ENCODE measurements at places on chromosomes 2 and 18. TPM values are rescaled to one million over a fixed set of nuclear protein-coding genes. Genes with fewer than 3 reads are reported as not detected.

- no peak for DNase-seq
These were observed 8.4 kb downstream of the ITM2C start for GRCh38 chr2:230872968-230873660.

GRCh38 chr18:45339810-45340550, 275.3 kb upstream of the SLC14A2 start:
- no peak for DNase-seq

DNA sequence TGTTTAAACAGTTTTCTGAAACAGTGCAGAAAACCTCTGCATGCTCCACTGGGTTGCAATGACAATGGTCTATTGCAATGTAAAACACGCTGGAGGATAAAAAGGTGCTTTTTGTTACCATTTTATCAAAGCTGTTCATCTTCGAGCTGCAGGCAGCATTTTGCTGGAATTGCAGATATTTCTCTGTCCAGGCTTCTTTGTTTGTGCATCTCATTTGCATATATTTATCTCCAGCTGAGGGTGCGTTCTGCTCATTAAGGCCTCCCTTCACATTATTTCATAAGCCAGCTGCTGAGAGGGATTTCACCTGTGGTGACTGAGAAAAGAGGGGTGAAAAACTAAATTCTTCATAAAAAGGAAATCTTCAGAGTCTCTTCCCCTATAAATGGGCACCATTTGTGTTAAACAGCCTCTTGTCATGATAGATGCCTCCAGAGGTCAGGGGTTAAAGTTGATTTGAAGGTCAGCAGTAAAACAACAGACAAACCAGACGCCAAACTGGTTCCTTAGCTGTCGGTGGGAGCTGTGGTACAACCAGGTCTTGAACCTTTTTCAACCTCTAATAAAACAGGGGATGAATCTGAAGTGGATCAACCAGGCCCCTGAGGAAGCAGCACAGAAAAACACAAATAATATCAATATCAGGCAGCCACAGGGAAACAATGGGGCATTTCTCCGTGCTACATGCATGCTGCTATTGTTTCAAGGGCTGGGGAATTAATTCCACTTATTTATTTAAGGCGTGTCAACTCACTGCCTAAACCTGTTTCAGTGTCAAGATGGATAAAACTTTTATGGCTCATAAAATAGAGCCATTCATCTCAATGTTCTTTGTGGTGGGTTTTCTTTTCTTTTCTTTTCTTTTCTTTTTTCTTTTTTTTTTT, 265.1 kb downstream of the MEIS1 start:
- DNase-seq = no peak

Gene ZNF385B
- 24.5 TPM for polyA plus RNA-seq

- no peak for DNase-seq
These were observed 72.4 kb upstream of the HAAO start for GRCh38 chr2:42864641-42865280.

DNA sequence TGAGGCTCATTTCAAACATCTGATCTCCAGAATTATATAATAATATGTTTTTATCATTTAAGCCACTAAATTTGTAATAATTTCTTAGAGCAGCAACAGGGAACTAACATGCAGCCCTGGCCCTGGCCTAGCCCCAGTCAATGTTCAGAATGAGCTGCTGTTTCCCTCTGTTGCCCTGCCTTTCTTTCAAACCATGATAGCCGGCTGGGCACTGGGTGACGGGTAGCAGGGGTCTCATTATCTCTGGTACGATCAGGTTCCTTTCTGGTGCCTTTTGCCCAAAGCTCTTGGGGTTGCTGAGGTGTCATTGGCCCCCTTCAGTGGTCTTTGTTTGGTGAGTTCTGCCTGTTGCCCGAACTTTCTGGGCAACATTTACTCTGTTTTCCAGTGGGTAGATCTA, 63.1 kb downstream of the THNSL2 start:
- no peak for DNase-seq

GRCh38 chr2:191569025-191569424, 108.9 kb upstream of the NABP1 start:
- DNase-seq = no peak

DNA sequence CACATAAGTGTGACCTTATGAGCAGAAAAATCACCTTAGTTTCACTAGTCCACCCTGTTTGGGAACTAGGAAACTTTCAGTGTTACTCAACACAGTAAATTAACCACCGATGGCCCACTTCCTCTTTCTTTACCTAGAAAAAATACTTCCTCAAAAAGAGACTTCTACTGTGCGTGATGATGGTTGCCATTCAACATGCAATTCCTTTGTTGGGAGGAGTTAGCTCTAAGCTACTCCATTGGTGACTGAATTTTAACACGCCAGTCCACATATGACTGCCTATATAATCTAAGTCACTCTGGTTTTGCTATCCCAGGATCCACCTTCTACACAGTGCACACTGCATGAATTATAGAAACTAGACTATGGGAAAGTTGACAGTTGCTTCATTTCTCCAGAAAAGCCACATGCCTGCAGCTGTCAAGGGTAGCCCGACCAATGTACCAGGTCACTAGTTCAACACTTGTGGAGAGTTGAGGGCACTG, 47.8 kb upstream of the REG3G start:
- no peak for DNase-seq

Gene GPR39
- 0.20 TPM for polyA plus RNA-seq

Gene C2orf66
- polyA plus RNA-seq = 0.14 TPM

Measured in forelimb muscle (tissue), 1 donor.